AG04450 (cell line): ENCODE measurements at places on chromosomes 6 and 20. TPM values are rescaled to one million over a fixed set of nuclear protein-coding genes. Genes with fewer than 3 reads are reported as not detected.

DNA sequence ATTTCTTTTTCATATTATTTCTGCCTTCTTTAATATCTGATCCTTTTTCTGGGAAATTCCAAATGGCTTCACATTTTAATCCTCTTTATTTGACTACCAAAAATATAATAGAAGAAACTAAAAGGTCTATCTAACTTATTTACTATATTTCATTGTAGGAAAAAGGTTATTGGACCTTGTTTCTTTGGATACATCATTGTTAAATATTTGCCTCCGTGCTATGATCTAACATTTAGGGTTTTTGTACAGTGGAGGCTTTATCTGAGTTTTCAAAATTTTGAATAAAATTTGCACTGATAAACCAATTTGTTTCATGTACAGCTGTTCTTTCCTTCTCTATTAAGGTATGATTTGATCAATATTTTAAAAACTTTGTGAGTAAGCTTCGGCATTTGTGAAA is 109.5 kb downstream of the MEI4 start:
- DNase-seq: no peak

GRCh38 chr6:69286331-69286730 is 510.5 kb downstream of the LMBRD1 start:
- DNase-seq: no peak

DNA sequence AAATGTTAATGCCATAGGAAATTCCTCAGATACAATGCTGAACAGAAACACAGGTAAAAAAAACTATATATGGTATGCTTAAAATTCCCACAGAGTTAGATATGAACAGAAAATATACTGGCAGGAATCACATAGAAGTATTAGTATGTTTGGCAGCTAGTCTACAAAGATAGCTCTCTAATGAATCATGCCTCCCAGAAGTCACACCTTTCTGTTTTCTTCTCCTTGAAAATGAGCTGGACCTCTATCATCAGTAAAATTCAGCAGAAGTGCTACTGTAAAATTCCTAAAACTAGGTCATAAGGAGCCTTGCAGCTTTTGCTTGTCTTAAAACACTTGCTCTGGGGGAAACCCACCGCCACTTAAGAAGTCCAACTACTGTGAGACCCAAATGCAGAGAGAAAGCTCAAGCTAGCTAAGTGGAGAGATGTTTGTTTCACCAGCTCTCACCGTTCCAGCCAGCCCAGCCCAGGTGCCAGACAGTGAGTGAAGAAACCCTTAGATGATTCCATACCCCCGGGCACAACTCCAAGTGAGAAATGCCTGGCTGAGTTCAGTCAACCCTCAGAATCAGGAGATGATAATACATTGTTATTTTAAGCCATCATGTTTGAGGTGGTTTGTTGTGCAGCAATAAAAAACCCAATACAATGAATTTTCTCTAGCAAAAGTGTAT is 43.0 kb downstream of the TSPYL4 start:
- no peak for DNase-seq

GRCh38 chr6:30283761-30284160 is 43.0 kb upstream of the TRIM39 start:
- DNase-seq: no peak

The TMC2 gene
- not detected in 2 replicates for polyA plus RNA-seq

- no peak for DNase-seq
Observed at GRCh38 chr20:4989570-4989969, 11.7 kb downstream of the SLC23A2 start.

DNA sequence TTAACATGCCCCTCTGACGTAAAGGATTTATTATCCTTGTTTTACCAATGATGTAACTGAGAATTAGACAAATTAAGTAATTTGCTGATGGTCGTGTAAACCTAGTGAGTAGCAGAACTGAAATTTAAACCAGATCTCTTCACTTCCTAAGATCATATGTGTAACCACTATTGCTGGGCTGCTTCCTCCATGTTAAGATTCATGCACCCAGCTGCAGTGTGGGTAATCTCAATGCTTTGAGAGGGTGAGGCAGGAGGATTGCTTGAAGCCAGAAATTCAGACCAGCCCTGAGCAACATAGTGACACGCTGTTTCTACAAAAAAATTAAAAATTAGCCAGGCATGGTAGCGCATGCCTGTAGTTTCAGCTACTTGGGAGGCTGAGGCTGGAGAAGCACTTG is 97.9 kb downstream of the L3MBTL3 start:
- no peak for DNase-seq
